SHP77 (cell line): ENCODE measurements at places on chromosomes 4 and X.

DNA sequence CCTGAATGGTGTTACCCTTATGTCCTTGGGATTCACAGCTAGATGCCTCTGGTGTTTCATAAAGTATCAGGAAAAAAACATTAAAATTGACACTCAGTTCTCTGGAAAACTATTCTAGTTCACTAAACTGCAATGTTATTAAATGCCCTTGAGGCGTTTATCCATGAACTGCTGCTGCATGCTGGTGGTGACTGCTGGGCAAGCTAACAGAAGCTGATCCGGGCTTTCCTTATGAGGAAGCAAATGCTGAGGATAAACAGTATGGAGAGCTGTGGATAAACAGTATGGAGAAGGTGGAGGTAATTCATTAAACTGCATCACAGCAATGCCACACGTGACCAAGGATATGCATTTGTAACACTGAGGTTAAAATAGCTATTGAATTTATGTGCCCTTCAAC, 227.0 kb downstream of the NR3C2 start:
- DNase-seq = no peak

DNA sequence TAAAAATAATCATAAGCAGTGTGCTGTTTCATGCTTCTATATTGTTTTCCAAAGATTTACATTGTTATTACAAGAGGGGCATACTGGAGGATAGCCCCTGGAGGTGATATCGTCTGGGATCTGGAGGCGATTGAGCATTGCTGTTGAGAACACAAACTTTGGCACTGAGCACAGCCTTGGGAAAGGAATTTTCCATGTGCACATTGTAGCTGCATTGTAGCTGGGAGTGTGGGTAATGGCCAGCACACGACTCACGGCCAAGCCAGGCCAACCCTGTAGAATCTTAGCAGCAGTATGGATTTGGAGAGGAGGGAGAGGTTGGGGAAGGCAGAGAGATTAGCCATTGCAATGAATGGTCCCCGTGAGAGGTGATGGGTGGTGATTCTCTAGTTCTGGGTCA, 121.9 kb downstream of the SMIM20 start:
- no peak for DNase-seq

DNA sequence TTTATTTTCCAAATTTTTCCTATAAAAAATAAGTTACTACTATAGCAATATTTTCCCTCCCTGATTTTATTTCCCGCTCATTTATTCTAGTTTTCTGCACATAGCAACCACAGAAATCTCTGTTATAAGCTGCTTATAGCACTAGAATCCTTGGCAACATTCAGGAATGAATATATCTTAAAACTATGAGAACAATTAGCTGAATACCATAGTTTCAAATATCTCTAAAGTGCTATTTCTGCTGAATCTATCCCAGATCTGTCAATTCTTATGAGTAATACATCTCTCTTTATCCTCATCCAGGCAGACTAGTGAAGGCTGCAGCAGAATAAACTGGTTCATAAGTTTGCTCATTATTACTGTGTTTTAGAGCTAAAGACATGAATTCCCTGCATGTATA, 622.9 kb upstream of the DIPK2B start:
- no peak for DNase-seq

DNA sequence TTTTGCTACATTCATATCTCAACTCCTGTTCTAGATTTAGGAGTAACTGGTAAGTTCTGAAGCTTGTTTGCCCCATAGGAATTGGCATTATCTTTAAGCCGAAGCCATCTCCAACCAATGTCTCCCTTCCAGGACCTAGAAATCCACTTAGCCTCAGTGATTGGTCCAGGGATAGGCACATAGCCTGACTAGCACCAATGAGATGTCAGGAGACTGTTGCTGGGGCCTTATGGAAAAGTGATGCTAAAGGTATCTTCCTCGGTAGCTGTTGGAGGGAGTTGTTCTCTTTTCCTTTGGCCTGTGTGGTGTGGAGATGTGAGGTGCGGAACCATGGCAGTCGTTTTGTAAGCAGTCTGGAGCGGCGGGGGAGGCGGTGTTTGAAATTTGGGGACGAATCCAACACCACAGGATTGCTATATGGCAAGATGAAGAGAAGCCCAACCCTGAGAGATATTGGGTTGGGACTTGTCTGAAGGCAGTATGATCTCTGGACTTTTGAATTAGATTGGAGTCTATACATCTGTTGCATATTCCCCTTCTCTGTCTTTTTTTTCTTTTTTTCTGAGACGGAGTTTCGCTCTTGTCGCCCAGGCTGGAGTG, 109.8 kb upstream of the ATP6AP2 start:
- DNase-seq = no peak

DNA sequence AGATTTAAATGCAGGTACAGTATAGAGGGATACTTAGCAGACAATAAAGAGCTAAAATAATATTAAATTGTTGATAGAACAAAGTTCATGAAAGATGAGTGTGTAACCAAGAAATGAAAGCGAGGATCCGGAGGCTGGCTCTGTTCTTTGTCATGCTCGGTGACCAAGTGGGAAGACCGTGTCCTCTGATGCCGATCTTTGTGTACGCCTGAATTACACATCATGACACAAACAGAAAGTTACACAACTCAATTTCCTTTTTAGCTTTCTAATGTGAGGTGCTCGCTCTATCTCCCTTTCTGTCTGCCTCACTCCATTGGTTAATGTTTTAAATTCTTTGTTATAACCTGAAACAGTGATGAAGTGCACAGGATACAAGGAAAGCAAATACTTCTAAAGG, 114.8 kb upstream of the NEIL3 start:
- DNase-seq = no peak

DNA sequence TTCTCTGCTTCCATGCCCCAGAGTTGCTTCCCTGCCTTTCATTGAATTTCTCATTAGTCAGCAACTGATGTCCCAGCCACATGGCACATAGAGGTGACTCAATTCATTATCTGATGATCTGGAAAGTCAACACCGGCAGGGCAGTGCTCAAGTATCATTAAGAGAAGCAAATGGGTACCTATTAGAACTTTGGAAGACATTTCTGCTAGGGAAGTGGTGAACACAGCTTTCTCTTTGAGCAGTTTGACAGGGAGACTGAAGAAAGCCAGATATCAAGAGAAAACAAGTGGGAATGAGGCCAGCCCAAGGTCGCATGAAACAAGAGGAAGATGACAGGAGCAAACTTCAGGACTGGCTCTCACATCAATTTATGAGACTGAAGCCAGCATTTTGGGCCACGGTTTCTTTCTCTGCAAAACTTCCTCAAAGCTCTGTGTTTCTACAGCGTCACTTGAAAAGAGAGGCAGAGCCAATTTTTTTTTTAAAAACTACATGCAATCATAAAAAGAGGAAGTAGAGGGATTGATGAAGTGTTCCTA, 108.3 kb upstream of the RPS6KA3 start:
- DNase-seq = no peak

DNA sequence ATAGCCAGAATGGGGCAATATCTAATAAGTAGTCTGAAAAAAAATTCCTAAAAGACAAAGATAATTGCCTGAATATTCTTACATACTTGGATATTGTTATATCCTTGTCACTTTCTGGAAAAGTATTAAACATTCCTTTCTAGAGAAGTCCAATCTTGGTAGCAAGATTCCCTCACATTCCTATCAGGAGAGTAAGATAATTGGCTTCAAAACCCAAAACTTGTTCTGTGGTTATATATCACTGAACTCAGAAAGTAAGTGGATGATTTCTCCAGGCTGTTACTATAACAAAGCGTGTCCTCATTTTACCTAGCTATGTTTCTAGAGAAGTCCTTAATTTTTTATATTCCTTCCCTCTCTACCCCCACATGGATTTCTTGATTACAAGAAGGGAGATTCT, 46.0 kb upstream of the TEX13A start:
- DNase-seq = no peak

DNA sequence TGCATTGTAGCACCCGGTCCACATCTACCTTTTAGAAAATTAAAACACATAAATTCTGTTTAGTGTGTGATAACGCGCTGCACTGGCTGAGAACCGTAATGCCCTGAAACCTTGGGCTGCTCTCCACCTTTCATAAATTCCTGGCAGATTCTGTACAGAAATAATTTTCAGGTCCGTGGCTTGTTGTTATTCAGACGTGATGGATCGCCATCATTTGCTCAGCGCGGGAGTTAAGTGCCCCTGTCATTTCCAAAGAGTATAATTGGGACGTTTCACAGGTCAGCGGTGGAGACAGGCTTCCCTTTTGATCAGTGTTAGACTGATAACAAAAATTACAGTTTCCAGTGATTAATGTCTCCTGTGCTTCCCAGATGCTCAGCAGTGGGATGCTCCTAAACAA, 16.5 kb downstream of the UVSSA start:
- DNase-seq = no peak

GRCh38 chr4:54233277-54233696, 4.2 kb downstream of the PDGFRA start:
- peak; percentile 91 for DNase-seq

- DNase-seq = no peak
These were observed 38.9 kb downstream of the IGFBP7 start for GRCh38 chr4:57071326-57071725.

- DNase-seq = no peak
These were observed 7.3 kb upstream of the PTPN13 start for GRCh38 chr4:86586626-86587380.

DNA sequence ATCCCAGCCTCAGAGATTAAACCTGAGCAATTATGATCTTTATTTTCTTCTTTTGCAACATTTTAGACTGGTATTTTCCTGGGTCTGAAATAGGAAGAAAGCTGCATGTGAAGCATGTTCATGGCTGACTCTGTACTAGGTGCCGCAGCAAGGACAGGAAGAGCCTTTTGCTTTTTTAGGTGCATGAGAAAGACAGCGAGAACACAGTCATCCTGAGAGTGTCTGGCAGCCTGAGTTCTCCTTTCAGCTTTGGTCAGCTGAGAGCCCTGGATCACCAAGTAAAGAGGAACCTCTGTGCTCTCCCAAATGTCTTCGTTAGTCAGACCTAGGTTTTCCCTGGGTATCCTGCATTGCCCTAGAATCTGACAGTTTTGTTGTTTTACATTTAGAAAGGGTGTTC, 29.8 kb downstream of the FAM149A start:
- DNase-seq = no peak

- no peak for DNase-seq
These were observed 97.4 kb downstream of the PJA1 start for GRCh38 chrX:69067841-69068240.

DNA sequence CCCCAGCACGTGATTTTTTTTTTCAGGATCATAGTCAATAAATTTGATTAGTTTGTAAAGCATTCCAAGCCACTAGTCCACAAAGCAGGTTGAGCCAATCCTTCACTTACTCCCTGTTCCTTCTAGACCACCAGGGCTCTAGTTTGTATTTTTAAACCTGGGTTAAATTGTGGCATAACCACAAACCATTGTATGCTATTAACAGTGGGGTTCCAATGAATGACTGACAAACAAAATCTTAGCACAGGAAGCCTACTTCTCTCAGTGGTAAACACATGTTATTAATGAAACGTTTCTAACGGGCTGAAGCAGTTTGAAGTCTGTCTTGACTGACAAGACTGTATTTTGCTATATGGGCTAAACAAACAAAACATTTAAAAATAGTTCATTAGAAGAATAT, 48.6 kb upstream of the GYPA start:
- no peak for DNase-seq

- no peak for DNase-seq
These were observed 121.3 kb downstream of the PPARGC1A start for GRCh38 chr4:23768541-23768940.

GRCh38 chr4:70589785-70590184, 2.3 kb upstream of the AMBN start:
- no peak for DNase-seq

DNA sequence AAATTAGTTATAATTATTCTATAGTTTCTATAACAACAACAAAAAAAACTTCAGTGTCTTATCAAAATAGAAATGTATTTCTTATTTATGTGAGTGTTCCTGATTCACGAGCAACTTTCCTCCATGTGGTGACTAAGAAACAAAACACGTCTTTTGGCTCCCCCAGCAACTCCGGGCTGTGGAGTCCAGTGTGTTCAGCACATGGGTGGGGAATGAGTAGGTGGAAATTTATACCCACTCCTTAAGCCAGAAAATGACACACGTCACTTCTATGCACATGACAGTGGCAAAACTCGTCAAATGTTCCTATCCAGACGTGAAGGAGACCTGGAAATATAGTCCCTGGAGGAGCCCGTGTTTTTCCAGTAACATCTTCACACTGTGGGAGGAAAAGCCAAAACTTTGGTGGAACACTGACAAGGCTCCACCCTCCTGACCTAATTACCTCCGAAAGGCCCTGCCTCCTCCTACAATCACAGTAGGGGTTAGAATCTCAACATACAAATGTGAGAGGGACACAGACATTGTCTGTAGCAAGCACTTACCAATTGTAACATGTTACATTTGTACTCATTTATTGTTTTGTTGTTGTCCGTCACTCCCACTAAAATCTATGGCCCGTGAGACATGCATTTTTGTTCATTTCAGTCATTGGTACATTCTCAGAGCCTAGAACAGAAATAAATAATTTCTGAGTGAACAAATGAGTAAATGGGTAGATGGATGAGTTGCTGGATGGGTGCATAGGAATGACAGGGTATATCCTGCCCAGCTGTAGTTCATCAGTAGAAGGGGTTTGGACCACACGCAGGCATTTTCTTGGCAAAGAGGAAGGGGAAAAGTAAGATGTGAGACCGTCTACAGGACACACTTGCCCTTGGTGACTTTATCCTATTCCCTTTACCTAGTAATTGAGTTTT, 605.8 kb upstream of the TENM3 start:
- no peak for DNase-seq

- DNase-seq = no peak
These were observed 624.3 kb upstream of the EPHA5 start for GRCh38 chr4:66294638-66295037.

GRCh38 chr4:6734165-6734786, 18.3 kb downstream of the BLOC1S4 start:
- no peak for DNase-seq

- no peak for DNase-seq
These were observed 133.3 kb downstream of the PJA1 start for GRCh38 chrX:69031971-69032391.

GRCh38 chr4:67714248-67714583, 13.3 kb upstream of the UBA6 start:
- DNase-seq = no peak

DNA sequence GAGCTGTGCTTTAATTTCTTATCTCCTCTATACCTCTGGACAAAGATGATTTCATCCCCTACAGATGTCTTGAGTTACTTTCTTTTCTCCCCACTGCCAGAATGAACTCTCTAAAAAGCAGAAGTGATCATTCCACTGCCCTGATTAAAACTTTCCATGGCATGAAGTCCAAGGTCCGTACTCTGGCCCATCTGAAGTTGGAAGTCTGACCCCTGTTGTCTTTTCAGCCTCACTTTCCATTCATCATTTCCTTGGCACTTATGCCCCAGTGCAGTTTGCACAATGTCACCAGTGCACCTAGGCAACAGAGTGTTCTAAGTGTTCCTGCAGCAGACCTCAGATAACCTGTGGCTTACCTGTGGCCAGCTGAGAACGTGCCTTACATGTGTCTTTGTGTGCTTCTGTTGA, 242.4 kb downstream of the FRAS1 start:
- DNase-seq = no peak

GRCh38 chrX:45324941-45325340, 124.3 kb upstream of the DIPK2B start:
- DNase-seq = no peak
